ENCODE measurements at places on chromosomes 4 and X.

- no peak for DNase-seq
Observed at GRCh38 chr4:23909671-23910070, 19.8 kb upstream of the PPARGC1A start.

GRCh38 chr4:181676546-181676945 lies 566.7 kb upstream of the TENM3 start:
- DNase-seq = no peak

- DNase-seq = no peak
Observed at GRCh38 chr4:25299476-25300203, 12.9 kb upstream of the ZCCHC4 start.

- no peak for DNase-seq
Observed at GRCh38 chr4:139202991-139203390, 26.0 kb upstream of the ELF2 start.

DNA sequence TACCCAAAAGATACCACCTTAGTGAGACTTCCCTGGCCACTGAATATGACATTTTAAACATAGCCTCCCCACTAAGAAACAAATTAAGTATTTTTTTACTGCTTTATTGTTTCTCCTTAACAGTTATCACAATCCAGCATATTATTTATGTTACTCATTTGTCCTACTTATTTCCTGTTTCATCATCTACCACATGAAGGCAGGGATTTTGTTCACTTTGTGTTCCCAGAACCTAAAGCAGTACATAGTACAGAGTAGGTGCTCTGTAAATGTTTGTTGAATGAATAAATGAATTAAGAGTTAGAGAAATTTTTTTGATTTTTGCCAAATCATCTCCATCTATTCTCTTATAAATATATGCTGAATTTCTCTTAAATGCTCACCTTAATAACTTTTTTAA lies 318.4 kb upstream of the GIMD1 start:
- no peak for DNase-seq

- peak; percentile 63 for DNase-seq
Observed at GRCh38 chr4:145804116-145804515, 124.2 kb downstream of the C4orf51 start.

DNA sequence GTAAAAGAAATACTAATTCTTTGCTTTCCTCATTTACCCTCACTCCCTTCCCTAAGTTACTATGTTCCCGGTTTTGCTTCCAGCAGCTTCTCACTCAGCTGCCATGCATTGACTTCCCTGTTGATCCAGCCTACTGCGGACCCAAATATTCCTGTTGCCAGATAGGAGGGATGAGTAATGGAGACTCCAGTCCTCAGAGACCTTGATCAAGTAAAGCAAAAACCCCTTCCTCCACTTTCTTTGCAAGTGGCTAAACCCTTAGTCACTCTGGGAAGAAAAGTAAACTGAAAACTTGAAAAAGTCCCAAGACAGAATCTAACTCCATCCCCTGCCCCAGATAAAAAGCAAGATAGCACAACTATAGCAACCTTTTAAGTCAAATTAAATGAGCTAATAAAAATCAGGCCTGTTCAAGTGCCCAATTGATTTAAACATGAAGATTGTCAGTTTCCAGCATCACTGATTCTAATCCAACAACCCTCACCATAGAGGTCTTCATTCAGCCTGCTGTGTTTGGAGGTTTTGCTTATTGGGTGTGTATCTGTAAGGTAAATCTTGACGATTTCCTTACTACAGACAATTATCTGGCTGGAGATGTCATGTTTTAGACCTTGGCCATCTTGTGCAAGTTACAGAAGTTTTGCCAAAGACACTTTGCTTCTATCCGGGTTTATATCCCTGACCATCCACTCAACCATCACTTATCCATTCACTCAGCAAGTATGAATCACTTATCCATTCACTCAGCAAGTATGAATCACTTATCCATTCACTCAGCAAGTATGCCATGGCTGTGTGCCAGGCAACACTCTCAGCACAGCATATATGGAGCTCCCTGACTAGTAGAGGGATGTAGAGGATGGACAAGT lies 17.6 kb downstream of the FGFBP1 start:
- DNase-seq = peak; percentile 89

- no peak for DNase-seq
Observed at GRCh38 chr4:73451981-73452747, 16.1 kb downstream of the AFP start.

DNA sequence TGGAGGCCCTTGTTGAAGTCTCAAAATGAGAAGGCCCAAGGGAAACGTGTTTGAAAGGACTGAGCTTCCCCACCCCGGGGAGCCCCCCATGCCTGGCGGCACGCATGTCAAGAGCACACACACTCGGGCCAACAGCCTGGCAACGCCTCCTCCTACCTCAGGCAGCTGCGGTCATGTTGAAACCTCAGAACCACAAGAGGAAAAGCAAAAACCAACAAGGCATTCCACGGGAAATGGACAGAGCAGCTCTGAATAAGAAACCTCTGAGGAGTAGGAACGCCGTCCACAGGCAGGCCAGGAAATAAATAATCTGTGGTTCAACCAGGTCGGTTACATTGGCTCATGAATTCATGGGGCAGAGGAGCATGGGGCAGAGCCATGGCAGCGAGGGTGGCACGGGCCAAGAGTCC lies 95.7 kb upstream of the AFAP1 start:
- DNase-seq = no peak

GRCh38 chr4:7311205-7311604 lies 118.9 kb downstream of the SORCS2 start:
- DNase-seq = no peak

GRCh38 chr4:149889991-149890390 lies 74.3 kb upstream of the IQCM start:
- no peak for DNase-seq

GRCh38 chr4:8398347-8398746 lies 42.2 kb downstream of the ACOX3 start:
- DNase-seq = no peak

DNA sequence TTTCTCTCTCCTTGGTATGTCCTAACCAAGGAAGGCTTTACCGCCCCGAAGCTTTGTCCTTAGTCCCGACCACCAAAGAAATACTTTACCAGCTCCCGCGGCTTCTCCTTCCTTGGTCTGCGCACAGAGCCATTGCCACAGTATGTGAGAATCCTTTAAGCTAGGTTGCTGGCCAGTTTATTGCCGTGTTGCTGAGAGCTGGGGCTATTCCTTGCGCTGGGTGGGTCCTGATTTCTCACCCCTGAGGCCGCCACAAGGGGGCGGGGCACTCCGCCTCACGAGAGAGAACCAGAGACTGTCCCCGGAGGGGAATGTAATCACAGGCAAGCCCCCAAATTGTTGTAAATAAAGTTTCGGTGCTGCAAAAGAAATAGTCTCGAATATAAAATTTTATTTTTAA lies 331.0 kb upstream of the PCDH10 start:
- DNase-seq = no peak

- DNase-seq = peak; percentile 29
Observed at GRCh38 chrX:52923781-52924241, 26.7 kb downstream of the FAM156B start.

Measured in HCEC 1CT (cell line).